ENCODE measurements at places on chromosomes 5 and 9.

DNA sequence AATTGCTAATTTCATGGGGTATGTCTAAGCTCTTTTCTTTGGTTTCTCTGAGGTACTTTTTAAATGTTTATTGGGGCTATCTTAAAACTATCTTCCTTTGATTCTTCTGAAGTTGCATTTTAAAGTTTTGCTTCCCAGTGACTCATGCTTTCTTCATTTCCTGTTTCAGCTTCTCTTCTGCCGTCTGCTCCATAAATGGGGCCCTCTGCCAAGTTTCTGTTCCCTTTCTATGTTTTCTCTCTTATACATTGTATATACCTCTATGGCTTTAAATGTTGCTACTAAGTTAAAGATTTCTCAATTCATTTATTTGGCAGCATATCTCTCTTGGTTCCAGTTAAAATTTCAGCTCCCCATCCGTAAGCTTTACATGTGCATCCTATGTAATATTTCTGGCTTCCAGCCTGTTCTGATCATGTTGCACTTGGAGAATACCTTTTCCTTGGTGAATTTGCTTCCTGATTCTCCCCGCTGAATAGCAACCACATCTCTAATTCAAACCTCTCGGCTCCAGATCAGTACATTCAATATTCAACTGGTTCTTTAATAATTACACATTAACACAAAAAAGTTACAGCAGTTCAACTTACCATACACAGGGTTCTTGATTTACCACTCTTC lies 125.3 kb downstream of the ST8SIA4 start:
- DNase-seq = no peak

DNA sequence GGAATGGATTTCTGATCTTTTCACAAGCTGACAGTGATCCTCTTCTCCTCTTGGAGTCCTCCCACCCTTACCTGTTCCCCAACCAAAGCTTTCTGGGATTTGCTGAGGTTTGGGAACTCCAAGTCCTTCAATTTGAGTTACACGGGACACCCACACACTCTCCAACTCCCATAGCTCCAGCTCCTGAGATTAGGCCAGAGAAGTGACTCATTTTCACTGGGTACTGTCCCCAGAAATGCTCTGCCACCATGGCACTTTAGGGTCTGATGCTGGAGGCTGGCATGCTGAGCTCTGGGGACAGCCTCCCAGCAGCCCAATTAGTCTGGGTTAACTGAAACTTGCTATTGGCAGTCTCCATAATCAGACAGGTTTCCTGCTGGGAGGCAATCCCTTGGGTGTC lies 14.0 kb upstream of the HRCT1 start:
- DNase-seq = no peak

DNA sequence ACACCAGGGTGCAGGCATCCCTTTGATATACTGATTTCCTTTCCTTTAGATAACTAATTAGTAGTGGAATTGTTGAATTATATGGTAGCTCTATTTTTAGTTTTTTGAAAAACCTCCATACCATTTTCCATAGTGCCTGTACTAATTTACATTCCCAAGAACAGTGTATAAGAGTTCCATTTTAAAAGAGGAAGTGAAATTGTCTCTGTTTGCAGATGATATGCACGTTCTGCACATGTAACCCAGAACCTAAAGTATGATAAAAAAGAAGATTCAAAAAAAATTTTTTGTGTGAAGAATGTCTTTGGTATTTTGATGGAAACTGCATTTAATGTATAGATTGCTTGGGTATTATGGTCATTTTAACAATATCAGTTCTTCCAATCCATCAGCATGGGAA lies 424.0 kb upstream of the CCNH start:
- DNase-seq = no peak

DNA sequence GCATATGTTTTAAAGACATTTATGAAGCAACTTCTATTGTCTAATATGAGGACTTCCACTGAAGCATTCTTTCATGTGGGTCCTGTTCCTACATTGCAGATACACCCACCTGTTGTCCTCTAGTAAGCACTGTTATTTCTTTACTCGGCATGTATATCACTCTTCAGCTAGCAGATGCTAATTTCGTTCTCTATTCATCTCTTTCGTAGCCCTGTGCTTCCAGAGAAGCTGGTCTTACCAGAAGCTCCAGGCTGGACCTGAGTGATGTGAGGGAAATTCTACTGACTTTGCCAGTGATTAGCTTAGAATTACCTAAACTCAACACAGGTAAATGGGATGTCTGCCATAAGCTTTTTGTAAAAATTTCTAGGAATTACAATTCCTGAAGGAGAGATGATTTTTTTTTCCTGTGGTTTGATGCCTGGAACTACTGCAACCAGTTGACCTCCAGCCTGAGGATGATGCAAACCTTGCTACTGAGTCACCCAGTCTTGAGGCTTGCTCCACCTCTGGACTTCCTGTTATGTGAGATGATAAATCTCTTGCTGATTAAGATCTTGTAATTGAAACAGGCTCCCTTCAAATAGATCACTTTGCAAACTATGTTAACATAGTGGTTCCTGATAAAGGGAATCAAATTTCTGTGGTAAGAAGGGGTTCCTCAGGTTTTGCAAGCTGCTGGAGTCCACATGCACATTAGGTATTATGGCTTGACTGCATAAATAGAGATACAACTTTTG lies 52.2 kb upstream of the SPINK5 start:
- DNase-seq = no peak

DNA sequence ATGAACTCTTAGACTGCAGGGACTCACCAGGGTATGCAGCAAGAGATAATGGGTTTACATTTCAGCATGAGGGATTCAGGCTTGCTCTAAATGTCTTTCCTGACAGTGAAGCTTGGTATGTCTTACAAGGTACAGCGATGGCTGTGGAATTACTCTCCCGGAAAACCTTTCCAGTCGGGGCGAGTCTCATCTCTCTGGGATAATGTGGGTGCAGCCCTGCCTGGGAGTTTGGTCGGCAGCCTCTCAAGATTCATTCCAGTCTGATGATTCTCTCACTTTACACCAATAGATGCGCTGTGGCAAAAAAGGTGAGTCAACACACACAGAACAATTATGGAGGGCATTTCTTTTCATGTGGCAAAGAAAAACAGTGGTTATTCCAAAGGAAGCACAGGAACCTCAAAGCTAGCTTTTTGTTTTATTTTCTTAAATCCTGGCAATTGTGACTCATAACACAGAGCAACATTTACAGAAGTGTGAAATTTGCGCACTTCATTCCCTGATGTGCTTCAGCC lies 190.3 kb downstream of the DCP2 start:
- no peak for DNase-seq

DNA sequence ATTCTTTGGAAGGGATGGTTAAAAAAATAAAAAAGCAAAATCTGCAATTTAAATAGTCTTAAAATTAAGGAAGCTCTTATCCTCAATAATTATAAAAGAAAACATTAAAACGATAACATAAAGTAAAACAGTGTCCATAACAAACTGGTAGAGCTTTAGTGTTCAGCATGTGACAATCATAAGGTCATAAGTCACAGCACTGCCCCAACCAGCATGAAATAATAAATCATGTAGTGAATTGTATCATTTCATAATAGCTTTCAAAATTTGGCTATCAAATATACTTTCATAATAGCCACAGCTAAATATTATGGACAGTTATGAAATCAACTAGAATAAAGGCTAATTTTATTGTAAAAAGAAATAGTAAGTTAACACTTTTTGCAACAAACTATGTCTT lies 10.0 kb downstream of the NR3C1 start:
- no peak for DNase-seq

DNA sequence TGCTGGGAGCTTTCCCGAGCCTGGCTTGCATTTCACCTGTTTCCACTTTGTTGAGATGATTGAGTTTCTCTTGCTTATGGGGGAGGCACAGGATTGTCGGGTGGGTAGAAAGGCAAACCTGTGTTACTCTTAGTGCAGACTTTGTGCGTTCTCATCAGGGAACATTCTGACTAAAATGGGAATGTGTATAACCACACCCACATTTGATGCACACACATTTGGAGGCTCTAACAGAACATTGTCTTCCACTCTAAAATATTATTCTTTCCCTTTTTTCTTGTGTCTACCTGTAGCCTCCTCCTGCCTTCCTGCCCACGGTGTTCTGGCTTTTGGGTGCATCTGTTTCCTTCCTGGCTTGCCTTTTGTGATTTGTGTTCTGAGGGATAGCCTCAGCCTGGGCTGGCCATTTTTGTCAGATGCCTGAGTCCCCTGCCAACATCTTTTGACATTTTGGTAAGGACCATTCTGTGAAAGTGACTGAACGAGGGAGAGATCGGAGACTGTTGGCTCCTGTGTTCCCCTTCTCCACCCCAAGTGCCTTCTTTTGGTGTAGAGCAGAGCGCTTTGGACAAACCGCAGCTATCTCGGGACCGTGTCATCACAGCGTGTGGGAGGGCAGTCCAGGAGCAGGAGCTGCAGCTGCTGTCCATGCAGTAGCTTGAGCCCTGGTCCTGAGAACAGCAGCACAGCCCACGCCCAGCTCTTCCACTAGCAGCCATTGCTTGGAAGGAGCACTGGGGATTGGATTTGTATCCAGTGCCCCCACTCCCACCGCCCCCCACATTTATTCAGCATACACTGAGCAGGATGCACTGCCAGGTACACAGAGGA lies 101.4 kb downstream of the ARHGAP26 start:
- DNase-seq = no peak

DNA sequence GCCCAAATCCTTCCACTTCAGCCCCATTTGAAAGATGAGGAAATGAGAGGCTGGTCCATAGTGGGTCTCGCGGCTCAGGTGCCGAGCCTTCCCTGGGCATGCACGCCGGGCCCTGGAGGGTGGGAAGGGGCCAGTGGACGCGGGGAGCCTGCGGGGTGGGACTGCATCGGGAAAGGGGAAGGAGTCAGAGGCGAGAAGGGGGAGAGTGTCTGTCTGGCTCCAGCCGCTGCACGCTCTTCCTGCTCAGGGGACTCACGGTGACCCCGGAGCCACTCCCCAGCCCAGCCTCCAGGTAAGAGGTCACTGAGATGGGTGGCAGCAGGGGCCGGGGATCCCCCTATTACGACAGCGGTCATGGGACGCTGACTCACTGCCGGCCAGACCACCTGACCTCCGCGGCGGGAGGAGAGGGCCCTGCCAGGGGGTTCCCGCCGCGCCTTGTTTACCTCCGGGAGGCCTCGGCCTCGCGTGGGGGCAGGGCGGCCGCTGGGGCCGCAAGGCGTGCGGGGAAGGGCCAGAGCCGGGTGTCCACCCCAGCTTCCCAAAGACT lies 1.9 kb upstream of the SQSTM1 start:
- DNase-seq = peak; percentile 73

- no peak for DNase-seq
Observed at GRCh38 chr9:98040212-98040611, 16.3 kb upstream of the NANS start.

DNA sequence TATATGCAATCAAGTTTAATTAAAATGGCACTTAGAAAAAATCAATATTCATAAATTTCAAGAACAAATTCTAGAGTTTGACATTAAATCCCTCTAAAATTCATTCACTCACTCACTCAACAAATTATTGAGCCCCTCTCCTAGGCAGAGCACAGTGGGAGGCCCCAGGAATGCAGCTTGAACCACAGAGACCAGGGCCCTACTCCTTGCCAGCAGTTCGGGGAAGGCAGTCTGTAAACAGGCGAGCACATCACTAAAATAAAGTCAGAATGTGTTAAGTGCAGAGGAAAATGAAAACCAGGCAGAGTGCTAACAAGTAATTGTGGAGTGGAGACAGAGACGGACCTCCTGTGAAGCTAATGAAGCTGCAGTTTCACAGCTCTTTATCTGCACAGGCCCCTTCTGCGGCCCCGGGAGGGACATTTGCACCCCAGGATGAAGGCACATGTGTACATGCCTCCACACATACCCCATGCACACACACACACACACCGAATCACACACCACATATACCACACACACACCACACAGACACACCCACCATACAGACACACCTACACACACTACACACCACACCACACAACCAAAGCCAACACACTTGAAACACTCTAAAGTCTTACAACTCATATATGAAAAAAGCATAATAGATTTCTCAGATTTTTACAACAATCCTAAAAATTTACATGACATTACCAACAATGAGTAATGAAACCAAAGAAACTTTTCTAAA lies 40.5 kb downstream of the BHMT start:
- DNase-seq = no peak

DNA sequence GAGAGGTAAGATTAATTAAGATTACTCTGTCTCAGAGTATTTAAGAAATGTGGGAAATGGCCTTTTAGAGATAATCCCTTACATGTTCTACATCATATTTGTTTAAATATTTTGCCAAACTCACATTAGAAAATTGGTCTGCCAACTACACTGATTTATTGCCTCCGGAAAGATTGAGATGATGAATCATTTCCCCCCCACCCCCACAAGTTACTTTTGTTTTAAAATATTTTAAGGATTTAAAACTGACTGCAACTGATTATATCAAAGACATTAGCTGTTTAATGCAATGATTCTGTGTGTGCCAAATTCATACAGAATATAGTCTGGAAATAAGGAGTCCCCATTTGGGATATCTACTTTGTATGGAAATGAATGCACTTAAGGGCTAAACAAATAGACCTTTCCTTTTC lies 674.4 kb downstream of the PRR16 start:
- DNase-seq = no peak

DNA sequence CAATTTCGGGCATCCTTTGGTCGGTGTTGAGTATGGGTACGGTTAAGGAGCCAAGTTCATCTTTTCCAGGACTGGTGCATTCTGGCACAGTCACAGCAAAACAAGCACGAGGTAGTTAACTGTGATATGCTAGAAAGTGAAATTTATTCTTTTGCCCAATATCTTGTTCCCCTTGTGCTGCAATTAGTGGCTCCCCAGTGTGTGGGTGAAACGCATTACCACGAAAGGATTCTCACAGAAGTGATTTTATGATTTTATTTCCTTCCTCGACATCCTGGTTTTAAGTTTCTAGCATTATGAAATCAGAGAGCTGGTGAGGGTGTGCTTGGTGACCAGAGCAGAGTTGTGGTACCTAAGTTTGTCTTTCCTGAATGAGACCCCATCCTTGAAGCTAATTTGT lies 1.5 kb downstream of the FRMPD1 start:
- DNase-seq = no peak

DNA sequence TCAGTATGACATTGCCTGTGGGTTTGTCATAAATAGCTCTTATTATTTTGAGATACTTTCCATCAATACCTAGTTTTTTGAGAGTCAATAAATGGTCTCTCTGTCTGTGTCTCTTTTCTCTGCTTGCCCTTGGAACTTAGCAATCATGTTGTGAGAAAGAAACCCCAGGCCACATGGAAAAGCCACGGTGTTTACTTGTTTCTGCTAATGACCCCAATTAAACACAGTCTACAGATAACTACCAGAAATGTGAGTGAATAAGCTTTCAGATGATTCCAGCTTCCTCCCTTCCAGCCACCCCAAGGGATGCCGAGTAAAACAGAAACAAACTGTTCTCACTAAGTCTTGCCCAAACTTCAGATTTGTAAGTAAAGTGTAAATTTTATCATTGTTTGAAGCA lies 584.9 kb downstream of the MAT2B start:
- no peak for DNase-seq

GRCh38 chr9:76603448-76603895 lies 144.5 kb downstream of the GCNT1 start:
- no peak for DNase-seq

GRCh38 chr5:42779083-42779482 lies 22.5 kb downstream of the CCDC152 start:
- DNase-seq = no peak
